ENCODE measurements at places on chromosomes 1 and 21.

GRCh38 chr1:45478121-45478814 lies 12.7 kb downstream of the TESK2 start:
- DNase-seq = no peak

DNA sequence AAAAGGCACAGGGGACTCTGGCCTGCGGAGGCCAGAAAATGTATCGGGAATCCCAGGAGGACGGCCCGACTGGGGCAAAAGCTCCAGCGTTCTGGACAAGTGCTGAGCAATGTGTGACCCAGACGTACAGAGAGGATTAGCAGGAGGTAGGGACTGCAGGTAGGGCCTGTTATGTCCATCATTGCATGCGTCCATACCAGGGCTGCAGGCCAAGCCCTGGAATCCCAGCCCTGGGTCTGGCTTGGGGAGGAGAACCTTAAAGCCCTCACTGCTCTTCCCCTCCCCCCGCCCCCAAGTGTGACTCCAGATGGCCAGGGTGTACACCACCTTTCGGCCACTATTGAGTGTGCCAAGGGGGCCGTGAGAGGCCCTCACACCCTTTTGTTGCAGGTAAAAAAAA lies 2.0 kb downstream of the RNF207 start:
- no peak for DNase-seq

DNA sequence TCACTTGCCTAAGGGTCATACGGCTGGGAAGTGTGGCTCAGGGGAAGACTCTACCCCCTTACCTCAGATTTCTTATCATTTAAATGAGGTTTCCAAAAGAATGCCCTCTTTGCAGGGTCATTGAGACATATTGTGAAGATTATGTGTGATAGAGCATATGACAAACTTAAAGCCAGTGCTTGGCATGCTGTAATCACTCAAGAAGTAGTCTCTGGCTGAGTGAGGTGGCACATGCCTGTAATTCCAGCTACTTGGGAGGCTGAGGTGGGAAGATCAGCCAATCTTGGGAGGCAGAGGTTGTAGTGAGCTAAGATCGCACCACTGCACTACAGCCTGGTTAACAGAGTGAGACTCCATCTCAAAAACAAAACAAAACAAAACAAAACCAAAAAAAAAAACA lies 7.5 kb upstream of the LDLRAD2 start:
- DNase-seq = no peak

DNA sequence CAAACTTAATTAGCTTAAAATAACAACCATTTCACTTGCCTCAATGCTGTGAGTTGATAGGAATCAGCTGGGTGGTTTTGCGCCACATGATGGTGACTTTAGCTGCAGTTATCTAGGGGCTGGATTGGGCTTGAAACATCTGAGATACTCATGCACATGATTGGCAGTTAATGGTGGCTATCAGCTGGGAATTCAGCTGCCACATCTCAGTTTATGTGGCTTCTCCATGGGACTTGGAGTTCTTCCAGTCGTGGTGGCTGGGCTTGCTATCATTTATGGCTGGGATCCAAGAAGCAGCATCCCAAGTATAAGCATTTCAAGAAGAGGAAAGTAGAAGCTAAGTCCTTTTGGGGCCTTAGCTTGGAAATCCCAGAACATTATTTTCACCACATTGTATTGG lies 36.4 kb downstream of the PDC start:
- no peak for DNase-seq

DNA sequence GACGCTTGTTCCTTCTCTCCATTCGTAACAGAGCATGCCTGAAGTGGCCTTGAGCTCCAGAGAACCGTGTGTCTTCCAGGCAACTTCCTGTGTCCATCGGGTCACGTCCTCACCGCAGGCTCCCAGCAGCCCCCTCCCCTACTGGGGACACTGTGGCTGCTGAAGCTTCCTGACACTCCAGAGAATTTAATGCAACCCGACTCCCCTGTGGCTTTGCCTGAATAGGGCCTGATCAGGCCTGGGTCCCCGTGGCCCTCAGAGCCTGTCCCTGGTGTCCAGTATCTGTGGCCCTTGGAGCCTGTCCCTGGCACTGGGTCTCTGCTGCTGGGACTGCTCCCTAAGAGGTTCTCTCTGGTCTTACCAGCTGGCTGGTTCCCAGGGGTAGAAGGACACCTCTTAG lies 219.7 kb upstream of the VAMP3 start:
- DNase-seq = no peak

DNA sequence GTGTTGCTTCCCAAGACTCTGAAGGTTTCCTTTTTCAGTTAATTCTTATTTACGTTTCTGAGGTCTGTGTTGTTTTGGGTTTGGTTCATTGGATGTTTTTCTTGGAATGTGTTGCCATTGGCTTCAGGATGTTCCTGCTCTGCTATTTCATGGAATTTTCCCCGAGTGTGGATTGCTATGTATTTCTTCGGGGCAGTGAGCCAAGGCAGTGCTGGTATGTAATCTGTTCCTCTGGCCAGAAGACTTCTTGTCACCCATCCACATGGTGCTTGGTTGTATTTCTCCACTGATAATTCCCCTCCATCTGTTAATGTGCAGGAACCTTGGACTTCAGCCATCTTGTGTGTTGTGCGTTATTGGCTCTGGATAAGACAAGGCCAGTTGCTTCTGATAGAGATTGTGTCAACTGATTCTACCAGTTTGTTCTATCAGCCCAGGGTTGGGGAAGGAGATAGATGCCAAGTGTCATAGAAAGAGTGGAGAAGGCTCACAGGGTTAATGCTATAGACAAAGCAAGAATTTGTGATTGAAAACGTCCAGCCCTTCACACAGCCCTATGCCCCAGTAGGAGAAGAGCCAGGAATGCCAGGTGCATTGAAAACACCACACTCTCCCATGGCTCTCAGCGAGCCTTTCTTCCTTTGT lies 505.2 kb downstream of the PLPP3 start:
- no peak for DNase-seq

All from stimulated activated CD4-positive, alpha-beta T cell treated with anti-CD3 and anti-CD28 coated beads, Interleukin-2, amount 100 ng/mL, for 48 hours (primary cell).